ENCODE measurements at places on chromosomes 7 and 10.

GRCh38 chr10:60643874-60644273 lies 134.4 kb upstream of the CDK1 start:
- no peak for DNase-seq

DNA sequence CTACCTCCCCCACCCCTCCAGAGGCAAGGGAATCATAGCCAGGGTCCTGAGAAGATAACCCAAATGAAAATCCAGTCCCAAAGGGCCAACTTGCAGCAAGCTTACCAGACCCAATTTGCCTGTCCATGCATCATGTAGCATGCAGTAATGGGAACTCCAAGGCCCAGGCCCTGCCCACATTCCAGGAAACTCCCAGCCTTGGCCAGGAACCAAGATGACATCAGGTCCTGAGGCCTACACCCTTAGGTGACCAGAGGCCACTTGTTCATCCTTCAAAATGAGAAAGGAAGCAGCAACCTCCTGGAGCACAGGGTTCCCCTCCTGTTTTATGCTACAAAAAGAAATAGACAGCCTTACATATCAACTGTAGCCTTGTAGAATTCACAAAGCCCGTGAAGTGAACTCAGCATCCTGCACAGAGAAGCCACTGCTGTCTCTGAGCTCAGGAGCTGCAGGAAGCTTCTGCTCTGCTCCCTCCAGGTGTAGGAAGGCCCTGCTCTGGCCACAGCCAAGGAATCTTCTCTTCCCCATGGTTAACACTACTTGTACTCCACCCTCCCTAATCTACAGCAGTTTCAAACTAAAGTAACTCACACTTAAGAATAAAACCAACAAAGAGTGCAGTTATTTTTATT lies 30.3 kb upstream of the GRB10 start:
- DNase-seq, result no peak

GRCh38 chr10:125076891-125077541 lies 83.3 kb downstream of the CTBP2 start:
- DNase-seq, result no peak

GRCh38 chr7:132004529-132004928 lies 448.1 kb upstream of the PODXL start:
- no peak for DNase-seq

- DNase-seq, result no peak
Measured at GRCh38 chr10:93873420-93874115, 20.2 kb upstream of the SLC35G1 start.

DNA sequence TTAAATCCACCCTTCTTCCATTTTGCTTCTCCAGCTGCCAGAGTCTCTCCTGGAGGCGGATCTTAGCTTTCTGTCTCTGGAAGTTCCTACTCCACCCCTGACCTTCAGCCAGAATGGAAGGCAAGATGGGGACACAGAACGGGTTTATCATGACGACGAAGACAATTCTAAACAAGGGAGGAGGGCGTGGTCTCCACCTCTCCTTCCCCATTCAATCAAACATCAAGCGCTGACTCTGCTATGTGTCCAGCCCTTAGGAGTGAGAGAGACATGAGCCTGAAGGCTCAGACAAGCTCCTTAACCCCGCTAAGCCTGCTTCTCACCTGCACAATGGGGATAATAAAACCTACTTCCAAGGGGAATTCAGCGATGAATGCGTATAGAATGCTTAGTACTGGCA lies 3.1 kb downstream of the CYP17A1 start:
- no peak for DNase-seq

GRCh38 chr7:1548438-1548831 lies 7.6 kb downstream of the TMEM184A start:
- DNase-seq, result no peak

DNA sequence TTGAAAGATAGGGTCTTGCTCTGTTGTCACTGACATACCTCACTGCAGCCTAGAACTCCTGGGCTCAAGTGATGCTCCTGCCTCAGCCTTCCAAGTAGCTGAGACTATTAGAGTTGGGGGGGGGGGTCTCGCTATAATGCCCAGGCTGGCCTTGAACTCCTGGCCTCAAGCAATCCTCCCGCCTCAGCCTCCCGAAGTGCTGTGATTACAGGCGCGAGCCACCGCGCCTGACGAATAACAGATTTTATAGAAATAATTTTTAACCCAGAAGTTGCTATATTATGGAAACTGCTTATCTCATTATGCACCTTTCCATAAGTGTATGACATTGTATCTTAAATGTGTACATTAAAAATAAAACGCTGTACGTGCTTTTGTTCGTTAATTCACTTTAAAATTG lies 846 bp downstream of the ANKRD26 start:
- DNase-seq, result no peak

DNA sequence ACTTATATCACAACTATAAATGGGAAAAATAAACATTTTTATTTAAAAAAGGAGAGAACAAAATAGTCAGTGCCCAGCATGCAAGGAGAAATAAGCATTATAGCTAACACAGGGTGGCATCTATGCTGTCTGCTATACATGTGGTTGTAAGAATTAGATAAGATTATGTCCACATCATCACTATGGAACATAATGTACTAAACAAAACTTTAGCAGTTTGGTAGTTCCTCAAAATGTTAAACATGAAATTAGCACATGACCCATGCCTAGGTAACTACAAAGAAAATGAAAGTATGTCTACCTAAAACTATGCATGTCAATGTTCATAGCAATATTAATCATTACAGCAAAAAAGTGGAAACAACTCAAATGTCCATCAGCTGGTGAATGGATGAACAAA lies 28.7 kb upstream of the RUFY2 start:
- no peak for DNase-seq

DNA sequence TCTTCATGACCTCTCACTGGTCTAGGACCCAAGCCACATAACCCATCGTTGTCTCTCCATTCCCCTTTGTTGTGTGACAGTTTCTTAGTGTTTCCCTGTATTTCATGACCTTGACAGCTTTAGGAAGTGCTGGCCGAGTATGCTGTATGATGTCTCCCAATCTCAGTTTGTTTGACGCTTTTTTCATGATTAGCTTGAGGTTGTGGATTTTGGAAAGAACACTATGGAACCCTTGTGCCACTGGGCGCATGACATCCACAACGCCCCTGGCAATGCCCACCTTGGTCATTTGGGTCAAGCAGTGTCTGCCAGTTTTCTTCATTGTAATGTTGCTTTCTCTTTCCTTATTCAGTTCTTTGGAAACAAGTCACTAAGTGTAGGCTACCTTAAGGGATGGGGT lies 52.3 kb downstream of the RBM33 start:
- no peak for DNase-seq

Data from NCI-H1092 (cell line).